Stimulated activated CD4-positive, alpha-beta T cell treated with anti-CD3 and anti-CD28 coated beads, TNF-alpha, amount 100 ng/mL, for 48 hours (primary cell): ENCODE measurements at places on chromosomes 11 and 22.

GRCh38 chr11:108571001-108571400 lies 22.6 kb downstream of the EXPH5 start:
- no peak for DNase-seq

GRCh38 chr11:47435687-47436086 lies 9.4 kb upstream of the PSMC3 start:
- no peak for DNase-seq

- DNase-seq = no peak
Measured at GRCh38 chr22:21642584-21643448, 714 bp downstream of the SDF2L1 start.

DNA sequence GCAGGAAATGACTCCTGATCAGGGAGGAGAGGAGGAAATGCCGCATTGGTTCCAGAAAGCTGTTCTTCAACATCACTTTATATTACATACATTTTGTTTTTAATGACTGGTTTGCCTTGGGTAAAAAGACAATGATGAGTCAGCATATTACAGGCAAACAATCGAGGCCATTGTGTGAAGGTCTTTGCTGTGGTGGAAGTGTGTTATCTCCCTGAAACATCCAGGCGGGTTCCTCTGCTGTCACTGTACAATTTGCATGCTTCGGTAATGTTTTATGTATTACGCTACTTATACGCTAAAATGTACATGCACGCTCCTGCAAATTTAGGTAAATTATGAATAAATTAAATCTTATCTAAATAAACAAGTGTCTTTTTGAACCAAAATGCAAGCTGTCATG lies 161.1 kb downstream of the KIRREL3 start:
- DNase-seq = no peak

DNA sequence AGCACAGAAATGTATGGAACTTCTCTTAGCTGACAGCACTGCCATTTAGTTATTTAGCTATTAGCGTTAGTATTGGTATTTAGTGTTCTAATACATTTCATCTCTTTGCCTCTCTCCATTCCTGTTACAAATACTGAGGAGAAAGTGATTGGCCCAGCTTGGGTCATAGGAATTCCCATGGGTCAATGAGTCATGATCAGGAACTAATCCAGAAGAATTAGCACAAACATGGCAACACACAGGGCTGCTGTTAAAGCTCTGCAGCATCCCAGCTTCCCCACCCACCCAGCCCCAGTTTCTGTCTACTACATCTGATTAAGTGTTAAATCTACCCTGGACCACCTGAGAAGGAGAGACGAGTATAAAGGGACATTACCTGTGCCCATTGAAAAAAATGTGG lies 36.1 kb downstream of the PDGFD start:
- no peak for DNase-seq

GRCh38 chr11:85960678-85961077 lies 105.5 kb downstream of the CCDC83 start:
- no peak for DNase-seq

DNA sequence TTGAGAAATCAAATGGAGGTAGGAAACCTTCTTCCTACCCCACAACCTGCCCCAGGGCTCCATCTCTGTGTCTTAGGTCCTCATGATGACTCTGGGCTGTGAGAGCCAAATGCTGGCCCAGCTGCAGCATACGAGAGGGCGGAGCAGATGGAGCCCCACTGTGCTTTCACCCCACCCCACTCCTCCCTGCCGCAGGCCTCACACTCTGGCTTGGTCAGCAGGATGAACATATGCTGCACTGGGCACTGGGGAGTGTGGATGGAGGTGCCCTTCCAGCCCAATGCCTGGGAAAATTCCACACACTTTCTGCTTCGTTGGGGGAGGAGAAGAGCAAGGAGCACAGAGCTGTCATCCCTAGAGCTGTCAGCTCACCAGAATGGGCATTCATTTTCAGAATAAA lies 271.6 kb upstream of the CADM1 start:
- DNase-seq = no peak

DNA sequence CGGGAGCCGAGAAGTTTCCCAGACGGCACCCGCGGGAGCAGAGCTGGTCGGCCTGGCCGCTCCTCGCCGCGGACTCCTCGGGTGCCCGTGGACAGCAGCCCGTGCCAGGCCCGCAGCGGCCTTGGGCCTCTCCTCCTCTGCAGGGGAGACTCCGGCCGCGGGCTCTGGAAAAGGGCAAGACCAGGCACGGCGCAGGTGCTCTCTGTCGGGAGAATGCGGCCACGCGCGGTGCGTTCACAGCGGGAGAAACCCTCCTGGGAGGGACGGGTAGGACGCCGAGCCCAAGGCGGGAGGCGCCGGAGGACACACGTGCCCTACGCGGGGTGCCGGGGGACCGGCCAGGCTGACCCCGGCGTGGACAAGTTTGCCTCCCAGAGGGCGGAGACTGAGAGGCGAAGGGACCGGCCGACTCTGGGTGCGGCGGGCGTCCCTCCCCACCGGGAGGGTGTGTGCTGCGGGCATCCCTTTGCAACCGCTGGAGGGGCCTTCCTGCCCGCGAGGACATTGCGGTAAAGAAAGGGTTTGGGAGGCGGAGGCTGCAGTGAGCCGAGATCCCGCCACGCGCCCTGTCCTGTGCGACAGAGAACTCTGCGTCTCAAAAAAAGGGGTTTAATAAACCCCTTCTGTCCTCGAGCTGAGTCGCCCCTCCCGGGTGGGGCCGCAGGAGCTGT lies 2.3 kb downstream of the IFITM1 start:
- no peak for DNase-seq

GRCh38 chr11:12287374-12288211 lies 89.8 kb upstream of the PARVA start:
- DNase-seq = no peak

GRCh38 chr22:20748731-20749428 lies 25.0 kb upstream of the SERPIND1 start:
- DNase-seq = no peak

DNA sequence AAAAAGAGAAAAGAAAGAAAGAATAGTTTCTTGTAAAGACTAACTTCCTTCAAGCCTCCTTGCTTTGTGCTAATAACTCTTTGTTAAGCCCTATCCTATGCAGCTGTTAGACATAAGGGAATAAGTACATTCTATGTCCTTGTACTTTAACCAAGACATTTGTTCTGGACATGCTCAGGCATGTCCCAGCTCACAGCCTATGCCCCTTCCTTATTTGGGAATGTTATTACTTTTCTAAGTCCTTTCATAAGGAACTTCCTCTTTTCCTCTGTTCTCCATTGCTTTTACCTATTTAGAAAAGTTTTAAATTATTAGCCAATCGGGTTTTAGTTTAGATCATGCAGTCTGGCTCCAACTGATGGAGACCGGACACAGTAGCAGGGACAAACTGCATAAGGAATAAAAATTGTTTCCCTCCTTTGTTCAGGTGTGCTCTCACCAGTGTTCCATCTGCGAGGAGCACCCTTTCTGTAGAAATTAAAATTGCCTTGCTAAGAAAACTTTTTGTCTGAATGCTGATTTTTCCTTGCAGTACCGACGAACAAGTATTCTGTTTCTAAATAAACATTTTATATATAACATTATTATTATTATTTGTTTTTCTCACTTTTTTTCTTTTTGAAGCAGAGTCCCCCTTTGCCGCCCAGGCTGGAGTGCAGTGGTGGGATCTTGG lies 21.6 kb upstream of the SPINDOC start:
- no peak for DNase-seq

DNA sequence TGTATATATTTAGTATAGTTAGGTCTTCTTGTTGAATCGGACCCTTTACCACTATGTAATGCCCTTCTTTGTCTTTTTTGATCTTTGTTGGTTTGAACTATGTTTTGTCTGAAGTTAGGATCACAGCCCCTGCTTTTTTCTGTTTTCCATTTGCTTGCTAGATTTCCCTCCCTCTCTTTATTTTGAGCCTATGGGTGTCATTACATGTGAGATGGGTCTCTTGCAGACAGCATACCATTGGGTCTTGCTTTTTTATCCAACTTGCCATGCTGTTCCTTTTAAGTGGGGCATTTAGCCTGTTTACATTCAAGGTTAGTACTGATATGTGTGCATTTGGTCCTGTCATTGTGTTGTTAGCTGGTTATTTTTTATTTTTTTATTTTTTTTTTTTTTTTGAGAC lies 224.6 kb downstream of the INSC start:
- DNase-seq = no peak

DNA sequence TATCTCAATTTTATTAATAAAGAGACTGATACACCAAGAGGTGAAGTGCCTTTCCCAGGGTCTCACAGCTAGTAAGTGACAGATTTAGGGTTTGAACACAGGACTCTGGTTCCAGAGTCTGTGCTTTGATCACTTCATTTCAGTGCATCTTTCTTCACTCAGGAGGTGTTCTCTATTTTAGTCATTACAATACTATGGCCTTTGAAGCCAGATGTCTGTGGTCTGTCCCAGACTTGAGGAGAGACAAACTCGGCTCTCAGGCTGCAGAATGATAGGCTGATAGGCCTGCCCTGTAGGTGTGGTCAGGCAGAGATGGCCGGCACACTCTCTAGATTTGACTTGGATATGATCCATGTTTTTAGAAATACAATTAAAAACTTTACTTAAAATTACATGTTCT lies 478.5 kb upstream of the CCDC90B start:
- DNase-seq = no peak

- no peak for DNase-seq
Measured at GRCh38 chr22:33920197-33920540, at the start of gene LARGE1. Gene LARGE1 (minus strand): TSS chr22:33920476.

DNA sequence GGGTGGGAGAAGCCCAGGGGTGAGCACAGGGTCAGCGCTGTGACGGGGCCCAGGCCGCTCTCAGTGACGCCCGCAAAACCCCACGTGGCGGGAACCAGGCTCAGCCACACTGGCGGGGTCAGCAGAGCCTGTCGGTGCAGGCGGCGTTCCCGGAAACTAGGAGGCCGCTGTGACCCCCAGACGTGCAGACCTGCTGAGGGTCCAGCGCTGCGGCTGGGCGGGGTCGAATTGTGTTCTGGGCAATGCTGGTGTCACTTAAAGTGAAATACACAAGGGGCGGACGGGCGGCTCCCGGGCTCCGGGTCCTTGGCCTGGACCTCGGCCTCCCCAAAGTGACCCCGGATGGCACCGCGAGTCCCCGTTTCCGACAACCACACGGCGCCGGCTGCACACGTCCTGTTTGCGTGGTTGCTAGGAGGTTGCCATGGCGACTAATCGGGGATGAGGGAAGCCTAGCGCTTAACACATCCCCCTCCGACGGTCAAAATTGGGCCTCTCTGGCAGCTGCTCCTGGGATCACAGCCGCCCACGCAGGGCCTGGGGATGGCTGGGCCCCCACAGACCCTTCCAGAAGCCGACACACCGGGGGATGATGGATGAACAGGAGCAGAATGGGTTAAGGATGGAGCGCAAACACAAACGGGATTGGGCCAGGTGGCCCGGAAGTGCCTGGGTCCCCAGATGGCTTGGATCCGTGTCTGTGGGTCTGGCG lies 81.7 kb upstream of the PRR5 start:
- peak; percentile 51 for DNase-seq

DNA sequence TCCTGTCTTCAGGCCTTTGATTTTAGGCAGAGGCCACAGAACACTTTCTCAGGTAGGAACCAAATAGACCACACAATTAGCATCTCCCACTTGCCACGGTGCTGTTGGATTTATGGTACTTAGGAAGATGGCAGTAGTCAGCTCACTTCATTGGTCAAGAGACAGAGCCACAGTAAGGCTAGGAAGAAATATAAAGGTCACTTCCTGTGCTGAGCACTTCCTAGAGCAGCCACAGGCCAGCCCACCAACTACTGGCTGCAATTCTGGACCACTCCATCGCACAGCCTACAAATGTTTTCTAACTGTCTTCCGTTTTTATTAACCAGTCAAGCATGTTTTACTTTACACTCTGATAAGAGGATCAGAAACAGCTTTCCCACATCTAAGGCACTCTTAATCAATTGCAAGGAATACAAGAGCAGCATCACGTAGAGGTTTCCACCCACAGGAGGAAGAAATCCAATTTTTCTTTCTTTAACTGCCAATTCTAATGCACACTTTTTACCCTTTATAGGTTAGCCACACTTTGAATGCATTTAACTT lies 54.7 kb downstream of the ABTB2 start:
- DNase-seq = no peak

DNA sequence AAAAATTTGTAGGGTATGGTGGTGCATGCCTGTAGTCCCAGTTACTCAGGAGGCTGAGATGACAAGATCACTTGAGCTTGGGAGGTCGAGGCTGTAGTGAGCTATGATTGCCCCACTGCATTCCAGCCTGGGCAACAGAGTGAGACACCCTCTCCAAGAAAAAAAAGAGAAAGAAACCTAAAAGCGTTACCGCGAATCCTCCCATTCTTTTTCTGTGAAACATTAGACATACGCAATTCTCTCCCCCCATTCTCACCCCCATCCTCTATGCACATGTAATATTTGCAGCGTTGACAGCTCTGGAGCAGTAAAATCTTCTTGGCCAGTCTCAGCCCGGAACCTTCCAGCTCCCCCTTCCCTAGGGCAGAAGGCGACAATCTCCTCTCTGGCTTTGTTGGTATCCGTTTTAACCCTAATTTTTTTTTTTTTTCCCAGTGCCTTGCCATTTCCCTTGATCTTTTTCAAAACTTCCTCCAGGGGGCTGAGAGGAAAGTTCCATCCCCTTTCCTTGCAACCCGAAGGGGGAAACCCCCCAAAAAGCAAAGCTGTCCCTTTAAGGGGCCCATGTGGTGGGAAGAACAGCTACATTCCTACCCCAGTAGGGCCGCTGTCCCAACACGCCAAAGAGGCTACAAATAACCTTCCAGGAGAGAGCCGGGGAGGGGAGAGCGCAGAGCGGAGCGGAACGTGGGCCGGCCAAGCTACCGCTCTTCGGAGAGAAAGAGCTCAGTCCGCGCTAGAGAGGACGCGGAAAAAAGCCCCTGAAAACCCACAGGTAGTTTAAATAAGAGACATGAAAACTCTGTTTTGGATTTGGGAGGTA lies 1.9 kb downstream of the LRP4 start:
- no peak for DNase-seq

DNA sequence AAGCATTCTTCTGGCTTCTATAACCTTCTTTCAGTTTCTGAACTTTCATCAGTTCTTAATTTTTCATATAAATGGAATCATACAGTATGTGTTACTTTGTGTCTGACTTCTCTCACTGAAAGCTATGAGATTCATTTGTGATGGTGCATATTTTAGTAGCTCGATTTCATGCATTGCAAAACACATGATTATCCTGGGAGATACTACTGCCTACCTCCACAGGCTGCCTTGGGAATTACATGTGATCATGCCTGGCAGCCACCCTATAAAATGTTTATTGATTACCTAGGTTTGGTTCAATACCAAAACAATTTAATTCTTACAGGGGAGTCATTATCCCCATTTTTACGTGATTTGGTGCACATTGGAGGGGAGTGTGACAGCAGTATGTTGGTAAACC lies 34.1 kb upstream of the PAK1 start:
- no peak for DNase-seq

GRCh38 chr11:119019996-119020395 lies 1.4 kb downstream of the TRAPPC4 start:
- DNase-seq = no peak

- no peak for DNase-seq
Measured at GRCh38 chr11:2588809-2589537, 110.8 kb downstream of the KCNQ1OT1 start.

DNA sequence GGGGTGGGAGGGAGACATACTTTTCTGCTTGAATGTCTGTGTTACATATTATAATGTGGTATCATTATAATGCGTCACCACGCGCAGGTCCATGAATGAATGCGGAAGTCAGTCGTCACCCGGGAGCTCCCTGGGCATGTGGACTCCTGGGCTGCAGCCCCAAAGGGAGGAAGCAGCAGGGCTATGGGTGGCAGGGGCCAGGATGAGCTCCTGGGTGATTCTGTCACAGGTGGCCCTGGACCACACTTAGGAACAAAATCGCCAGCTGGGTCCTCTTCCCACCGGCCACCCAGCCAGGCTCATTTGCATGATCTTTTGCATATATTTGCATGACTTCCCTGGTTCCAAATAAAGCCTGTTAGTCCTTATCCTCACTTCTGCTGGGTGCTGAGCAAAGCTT lies 51.2 kb downstream of the KCNJ4 start:
- no peak for DNase-seq
